ENCODE measurements at places on chromosomes 6 and 20.

DNA sequence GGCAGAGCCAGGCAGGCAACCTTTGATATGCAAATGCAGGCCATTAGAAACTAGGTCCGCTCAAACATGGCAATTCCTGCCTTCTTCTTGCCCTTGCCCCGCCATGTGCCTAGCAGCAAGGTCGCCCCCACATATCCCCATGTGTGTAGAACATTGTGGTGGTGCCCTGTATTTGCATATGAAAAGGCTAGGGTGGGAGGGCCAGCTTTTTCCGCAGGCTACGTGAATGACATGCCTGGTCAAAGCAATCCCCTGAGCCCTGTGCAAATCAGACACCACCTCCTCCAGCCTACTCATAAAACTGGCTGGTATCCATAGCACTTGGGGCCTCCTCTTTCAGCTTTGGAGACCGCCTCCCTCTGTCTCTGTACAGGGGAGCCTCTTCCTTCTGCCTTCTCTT, 31.6 kb downstream of the GSTA2 start:
- no peak for DNase-seq

GRCh38 chr20:44704551-44704971, 10.6 kb upstream of the CCN5 start:
- no peak for DNase-seq

DNA sequence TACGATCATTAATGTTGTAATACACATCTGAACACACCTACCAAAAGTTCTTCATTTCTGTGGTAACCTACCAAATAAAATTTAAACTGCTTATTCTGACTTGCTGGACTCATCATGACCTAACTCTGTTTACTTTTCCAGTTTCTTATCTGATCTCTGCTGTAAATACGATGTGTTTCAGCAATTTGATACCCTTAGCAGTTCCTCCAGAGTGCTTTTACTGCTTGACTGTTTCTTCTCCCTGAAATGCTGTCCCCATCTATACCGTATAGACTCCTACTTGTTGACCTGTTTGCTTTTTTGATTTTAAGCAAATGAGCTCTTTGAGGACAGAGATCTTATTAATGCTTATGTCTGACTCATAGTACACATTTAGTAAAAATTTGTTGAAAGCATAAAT, 119.5 kb downstream of the SCAF8 start:
- no peak for DNase-seq

DNA sequence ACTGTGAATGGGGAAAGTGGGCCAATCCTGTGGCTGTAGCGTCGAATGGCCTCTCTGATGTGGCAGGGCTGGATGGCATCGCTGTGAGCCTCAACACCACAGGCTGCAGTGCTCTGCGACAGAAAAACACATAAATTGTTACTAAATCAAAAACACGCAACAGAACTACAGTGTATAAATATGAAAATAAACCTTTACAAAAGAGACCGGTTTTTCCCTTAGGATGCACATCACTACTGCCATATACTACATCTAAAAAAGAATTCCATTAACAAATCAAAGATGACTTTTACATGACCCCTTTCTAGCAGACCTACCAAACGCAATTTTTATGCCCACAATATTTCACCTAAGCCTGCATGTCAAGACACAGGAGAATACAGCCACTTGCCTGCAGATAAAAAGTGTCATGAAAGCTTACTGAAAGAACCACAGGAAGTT, 395.5 kb upstream of the RUNX2 start:
- DNase-seq = no peak

- peak; percentile 70 for DNase-seq
Observed at GRCh38 chr6:170279977-170280688, 10.7 kb downstream of the DLL1 start.

- DNase-seq = peak; percentile 58
Observed at GRCh38 chr6:36839749-36840431, 646 bp upstream of the CPNE5 start.

GRCh38 chr6:41023114-41023513, 15.9 kb downstream of the UNC5CL start:
- no peak for DNase-seq

GRCh38 chr6:122428781-122429180, 29.3 kb downstream of the HSF2 start:
- DNase-seq = no peak

GRCh38 chr6:21186479-21187055, 407.0 kb upstream of the SOX4 start:
- DNase-seq = no peak

- DNase-seq = no peak
Observed at GRCh38 chr6:5968817-5969734, 37.6 kb downstream of the NRN1 start.

GRCh38 chr20:1888796-1889463, 6.3 kb upstream of the SIRPA start:
- no peak for DNase-seq

DNA sequence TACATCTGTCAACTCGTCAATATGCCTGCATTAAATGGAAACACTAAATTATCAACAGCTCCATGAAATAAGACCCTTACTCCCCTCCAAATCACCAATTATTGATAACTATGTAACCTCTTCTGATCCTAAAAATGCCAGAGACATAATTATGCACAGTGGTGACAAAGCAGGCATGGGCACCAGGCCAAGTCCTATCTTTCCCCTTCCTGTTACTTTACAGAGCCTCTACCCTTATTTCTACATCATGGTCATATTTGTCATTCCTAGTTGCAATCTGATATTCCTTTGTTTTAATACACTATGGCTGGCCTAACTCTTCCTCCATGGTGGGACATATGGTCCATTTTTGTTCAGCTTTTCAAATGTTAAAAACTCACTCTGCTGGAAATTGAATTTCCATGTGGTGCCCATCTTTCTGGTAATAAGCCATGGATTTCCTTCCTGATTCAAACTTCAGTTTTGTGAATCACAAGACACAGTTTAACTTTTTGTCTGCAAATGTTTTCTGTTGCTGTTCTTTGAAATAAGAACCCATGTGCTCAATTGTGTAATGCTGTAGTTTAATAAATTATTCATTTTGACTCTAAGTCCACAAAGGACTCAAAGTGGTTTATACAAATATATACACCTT, 41.8 kb upstream of the ARFGEF2 start:
- DNase-seq = no peak

- DNase-seq = no peak
Observed at GRCh38 chr6:158567152-158567551, 7.3 kb downstream of the TMEM181 start.

GRCh38 chr6:77362055-77362454, 101.2 kb downstream of the HTR1B start:
- no peak for DNase-seq

DNA sequence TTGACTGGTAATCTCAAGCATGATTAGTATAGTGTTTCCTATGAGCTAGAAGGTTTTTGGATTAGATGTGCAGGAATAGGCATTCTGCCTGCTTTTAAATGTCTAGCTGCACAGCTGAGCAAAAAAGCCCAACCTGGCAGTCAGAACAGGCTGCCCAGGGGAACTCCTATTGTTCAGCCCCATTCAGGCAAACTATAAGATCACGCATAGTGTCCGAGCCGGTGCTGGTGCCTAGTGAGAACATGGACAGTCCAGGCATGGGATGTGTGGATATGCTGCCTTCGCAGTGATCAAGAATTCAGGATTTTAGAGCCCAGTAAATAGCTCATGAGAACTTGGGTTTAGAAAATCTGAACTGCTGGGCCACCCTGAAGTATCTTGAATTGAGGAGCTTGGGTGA, 348.8 kb downstream of the UTRN start:
- no peak for DNase-seq

DNA sequence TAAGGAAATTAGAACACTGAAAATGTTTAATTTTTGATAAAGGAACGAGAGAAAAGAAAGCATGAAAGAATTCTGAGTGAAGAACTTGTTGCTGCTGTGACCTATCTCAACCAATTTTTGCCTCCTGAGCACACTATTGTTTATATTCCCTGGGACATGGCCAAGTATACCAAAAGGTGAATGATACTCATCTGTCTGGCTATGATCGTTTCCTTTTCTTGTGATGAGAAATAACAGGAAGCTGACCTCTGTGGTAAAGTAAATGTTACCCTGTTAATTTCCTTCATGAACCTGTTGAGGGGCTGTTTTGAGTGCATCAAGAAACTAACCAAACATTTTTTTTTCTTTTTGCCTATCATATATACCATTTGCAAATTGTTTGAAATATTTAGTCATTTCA, 69.1 kb downstream of the FIG4 start:
- DNase-seq = no peak

GRCh38 chr6:12029979-12030737, 18.0 kb downstream of the HIVEP1 start:
- DNase-seq = no peak

GRCh38 chr6:17035257-17036064, 66.4 kb upstream of the STMND1 start:
- DNase-seq = no peak

- no peak for DNase-seq
Observed at GRCh38 chr6:130371921-130372420, 6.2 kb downstream of the TMEM200A start.

- no peak for DNase-seq
Observed at GRCh38 chr6:126312013-126312665, 27.8 kb upstream of the CENPW start.

DNA sequence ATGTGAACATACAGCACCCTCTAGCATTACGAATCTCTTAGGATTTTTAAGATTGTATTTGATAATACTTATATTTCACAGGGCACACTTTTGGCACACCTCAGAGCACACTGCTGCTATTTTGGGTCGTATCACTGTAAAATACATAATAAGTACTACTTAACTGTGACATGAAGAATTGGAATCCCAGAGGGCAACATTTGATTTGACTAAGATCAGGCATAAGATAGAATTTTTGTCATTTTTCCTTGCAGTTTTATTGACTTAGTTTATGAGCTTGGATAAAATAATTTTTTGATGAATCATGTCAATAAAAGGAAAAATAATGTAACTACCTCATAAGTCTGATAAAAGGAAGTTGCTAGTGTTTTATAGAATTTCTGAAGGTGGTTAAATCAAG, 22.4 kb downstream of the MRS2 start:
- DNase-seq = no peak

DNA sequence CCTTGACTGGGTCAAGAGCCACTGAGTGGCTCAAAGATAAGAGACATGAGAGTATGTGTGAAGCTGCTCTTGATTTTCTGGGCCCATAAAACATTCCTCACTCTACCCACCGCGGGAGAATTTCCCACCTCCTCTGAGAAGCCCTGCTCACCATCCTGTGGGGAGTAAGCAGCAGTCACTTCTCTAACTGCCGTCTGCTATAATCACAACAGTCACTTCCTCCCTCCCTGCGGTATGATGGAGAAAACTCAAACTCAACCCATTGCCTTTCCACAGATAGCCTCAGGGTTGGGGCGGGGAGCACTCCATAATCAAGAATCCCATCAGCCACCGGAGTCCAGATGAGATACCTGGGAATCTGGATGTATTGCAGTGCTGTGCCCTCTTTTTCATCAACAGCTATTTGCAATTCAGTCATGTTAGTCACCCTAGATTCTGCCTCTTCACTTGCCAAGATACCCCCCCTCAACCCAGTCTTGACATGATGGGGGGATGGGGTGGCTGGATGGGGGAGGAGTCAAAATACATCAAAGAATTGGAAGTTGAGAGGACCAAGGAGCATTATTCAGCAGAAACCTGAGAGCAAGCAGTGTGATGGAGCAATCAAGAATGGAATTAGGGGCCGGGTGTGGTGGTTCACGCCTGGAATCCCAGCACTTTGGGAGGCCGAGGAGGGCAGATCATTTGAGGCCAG, 5.1 kb downstream of the MOCS1 start:
- no peak for DNase-seq

DNA sequence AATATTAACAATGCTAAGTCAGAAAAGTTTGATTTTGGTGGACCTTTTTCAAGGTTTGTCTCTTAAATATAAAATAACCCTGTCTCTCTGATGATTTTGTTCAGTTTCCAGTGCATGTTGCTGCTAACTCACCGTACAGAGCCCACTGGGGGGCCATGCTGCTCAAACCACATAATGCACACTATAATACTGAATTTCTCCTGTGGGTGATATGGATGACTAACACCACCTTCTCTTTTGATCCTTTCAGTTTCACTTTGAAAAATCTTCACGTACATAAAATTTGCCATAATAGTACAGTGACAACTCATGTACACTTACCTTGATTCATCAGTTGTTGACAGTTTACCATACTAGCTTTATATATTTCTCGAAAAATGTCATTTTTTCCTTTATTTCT, 506.6 kb upstream of the MAN1A1 start:
- peak; percentile 34 for DNase-seq

DNA sequence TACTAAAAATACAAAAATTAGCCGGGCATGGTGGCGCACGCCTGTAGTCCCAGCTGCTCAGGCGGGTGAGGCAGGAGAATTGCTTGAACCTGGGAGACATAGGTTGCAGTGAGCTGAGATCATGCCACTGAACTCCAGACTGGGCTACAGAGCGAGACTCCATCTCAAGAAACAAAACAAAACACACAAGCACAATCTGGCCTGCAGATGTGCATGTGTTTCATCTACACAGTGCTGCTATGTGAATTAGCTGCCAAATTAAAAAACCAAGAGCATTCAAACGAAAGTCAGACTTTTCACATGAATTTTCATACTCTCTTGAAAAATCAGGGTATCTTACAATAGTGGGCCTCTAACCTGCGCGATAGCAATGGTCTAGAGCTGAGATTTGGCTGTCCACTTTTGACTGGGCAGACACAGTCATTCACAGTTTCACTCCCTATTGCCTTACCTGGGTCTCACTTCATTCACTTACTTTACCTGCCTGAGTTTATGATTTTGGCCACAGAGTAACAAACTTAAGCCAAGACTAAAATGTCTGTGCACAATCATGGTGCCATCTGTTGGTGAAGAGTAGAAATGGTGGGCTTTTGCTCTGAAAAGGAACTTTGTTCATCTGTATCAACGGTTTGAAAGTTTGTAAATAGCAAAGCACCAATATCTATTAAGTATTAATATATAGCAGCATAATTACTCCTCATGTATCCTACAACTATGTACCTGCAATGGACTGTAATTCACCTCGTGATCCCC, 138.5 kb upstream of the UST start:
- no peak for DNase-seq

GRCh38 chr20:22579119-22579427, 5.3 kb downstream of the FOXA2 start:
- no peak for DNase-seq

DNA sequence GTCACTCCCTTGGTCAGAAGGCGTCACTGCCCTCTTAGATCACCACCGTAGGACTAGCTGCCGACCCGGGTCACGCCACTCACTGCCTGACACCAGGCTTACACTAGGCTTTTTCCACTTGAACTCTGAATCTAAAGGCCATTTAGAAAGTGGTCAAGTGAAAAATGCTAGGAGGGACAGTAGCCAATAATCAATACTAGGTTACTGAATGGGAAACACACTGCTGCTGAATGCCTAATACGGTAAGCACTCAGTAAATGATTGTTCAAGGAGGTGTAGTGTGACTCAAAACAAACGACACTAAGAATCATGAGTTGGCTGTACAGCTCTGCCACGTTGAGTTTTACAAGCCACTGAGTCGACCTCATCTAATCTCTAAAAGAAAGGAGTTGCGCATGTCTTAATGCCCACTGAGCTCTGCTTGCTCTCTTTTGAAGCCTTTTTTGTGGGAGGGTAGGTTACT, 760 bp upstream of the IBTK start:
- no peak for DNase-seq
